ENCODE measurements at places on chromosomes 11 and 22.

GRCh38 chr11:46410021-46410420, 18.4 kb upstream of the CHRM4 start:
- no peak for DNase-seq

- DNase-seq, result no peak
Observed at GRCh38 chr11:8327761-8328192, 64.1 kb upstream of the LMO1 start.

DNA sequence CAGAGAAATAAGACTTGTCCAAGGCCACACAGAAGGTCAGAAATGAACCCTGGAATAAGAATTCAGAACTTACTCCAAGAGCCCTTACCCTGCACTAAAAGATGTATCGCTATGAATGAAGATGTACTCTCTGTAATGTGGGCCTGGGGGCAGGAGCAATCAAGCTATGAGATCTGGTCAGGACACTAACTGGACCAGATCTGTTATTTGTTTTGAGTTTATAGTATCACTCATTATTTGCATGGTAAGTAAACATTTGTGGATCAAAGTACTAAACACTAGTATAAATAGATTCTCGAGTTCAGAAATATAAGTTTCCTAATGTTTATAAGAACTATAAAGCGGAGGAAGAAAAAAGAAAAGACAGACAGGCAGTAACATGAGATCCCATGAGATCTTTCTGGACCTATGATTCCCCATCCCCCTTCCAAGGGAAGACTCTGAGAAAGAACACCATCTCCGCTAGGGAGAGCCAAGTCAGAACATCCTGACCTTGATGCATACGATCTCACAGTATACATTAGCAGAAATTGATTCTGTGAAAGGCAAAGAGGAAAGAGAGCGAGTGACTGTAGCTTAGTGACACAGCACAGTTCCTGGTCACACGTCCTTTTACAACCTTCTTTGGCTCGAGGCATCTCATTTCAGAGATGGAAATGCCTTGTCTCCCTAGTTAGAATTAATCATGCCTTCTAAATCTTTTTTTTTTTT, 71.2 kb downstream of the USP35 start:
- no peak for DNase-seq

- DNase-seq, result no peak
Observed at GRCh38 chr11:73095613-73096012, 46.5 kb downstream of the FCHSD2 start.

DNA sequence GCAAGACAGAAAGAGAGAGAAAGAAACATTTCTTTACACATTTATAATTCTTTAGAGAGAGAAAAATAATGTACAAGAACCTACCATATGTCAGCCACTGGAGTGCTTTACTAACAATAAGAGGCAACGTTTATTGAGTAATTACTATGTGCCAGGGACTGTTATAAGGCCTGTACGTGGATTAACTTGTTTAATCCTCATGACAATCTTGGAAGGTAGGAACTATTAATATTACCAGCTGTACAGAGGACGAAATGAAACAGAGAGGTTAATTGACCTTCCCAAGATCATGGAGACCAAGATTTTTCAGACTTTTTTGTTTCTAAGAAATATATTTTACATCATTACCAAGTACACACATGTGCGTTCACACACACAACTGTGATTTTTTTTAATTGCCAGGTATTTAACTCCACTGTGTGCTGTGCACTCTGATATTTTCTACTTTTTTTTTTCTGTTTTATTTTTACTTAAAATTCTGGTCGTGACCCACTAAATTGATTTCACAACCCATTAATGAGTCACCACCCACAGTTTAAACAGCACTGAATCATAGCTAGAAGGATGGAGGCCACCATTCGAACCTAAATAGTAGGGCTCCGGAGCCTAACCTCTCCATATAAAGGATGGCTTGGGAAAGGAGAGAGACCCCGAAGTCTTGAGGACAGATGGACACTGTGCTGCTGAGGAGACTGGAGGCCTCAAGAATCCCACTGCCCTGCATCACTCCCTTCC, 21.4 kb downstream of the CREB3L1 start:
- no peak for DNase-seq

DNA sequence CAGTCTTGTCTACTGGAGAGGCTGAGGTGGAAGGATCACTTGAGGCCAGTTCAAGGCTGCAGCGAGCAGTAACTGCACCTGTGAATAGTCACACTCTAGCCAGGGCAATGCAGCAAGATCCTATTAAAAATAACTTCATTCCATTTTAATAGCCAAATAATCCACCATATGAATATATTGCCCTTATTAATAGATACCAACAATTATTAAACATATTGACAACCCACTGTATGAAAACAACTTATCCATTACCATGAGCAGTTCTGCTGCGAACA, 10.4 kb downstream of the GATD1 start:
- DNase-seq, result no peak

Data from NCI-H446 treated with DMSO at 0.1 percent for 48 hours (cell line).